ENCODE measurements at places on chromosomes 6 and 20.

GRCh38 chr6:37373822-37374471 lies 20.2 kb downstream of the RNF8 start:
- no peak for DNase-seq

DNA sequence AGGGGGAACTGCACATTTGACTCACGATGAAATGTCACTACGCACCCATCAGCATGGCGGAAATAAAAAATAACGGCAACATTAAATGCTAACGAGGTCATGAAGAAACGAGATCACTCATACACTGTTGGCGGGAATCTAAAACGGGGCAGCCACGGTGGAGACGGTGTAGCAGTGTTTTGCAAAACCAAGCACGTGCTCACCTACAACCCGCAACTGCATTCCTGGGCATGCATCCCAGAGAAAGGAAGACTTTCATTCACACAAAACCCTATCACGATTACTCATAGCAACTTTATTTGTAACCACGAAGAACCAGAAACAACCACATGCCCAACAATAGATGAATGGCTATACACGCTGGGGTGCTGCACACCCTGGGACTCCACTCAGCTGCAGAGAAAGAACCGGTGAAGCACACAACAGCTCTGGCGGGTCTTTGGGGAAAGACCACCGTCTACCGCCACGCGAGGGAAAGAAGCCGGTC lies 77.0 kb downstream of the YTHDF1 start:
- DNase-seq = no peak

- DNase-seq = no peak
Measured at GRCh38 chr6:10190042-10190441, 224.8 kb downstream of the TFAP2A start.

DNA sequence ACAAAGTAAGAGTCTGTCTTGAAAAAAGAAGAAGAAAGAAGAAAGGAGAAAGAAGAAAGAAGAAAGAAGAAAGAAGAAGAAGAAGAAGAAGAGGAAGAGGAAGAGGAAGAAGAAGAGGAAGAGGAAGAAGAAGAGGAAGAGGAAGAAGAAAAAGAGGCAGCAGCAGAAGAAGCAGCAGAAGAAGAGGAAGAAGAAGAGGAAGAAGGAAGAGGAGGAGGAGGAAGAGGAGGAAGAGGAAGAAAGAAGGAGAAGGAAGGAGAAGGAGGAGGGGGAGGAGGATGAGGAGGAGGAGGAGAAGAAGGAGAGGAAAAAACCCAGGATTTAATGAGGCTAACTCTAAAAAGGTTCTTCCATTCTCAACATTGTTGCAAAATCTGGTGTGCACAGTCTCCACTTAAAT lies 95.4 kb upstream of the PDE10A start:
- no peak for DNase-seq

DNA sequence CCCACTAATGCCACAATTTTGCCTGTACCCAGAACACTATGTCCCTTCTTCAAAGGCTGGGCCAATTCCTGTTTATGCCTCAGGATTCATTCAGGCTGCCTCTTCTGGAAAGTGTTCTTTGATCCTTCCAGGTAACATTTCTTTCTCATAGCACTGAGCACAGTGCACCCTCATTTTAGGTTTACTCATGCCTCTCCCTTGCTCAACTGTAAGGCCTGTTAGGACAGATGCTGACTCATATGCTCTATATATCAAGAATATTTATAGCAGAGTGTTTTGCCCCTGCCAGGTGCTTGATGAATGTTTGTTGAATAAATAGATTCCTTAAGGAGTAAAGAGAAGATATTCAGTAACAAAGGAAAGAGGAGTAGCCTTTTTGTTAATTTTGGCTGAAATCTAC lies 263.9 kb downstream of the PHF3 start:
- no peak for DNase-seq

DNA sequence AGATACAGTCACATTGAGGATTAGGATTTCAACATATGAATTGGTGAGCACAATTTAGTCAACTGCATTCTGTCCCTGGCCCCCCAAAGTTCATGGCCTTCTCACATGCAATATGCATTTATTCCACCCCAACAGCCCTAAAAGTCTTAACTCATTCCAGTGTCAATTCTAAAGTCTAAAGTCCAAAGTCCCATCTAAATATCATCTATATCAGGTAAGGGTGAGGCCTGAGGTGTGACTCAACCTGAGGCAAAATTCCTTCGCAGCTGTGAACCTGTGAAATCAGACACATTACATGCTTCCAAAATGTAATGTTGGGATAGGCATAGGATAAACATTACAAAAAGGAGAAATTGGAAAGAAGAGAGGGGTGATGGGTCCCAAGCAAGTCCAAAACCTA lies 27.8 kb downstream of the CLIC5 start:
- DNase-seq = no peak

DNA sequence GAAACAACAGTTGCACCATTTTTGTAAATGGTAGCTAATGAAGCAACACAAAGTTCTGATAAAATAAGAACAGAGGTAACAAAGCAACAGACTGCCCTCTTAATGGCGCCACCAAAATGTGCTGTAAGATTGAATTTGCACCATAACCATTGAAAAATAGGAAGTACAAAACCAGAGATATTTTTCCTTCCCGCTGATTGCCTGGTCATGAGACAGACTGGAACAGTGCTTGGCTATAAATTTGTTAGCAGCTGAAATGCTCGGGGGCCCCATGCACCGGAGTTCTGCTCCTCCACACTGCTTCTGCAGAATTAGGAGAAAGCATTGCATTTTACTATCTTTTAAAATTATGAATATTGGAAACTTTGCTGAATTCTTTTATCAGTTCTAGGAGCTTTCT lies 164.4 kb upstream of the QKI start:
- no peak for DNase-seq

DNA sequence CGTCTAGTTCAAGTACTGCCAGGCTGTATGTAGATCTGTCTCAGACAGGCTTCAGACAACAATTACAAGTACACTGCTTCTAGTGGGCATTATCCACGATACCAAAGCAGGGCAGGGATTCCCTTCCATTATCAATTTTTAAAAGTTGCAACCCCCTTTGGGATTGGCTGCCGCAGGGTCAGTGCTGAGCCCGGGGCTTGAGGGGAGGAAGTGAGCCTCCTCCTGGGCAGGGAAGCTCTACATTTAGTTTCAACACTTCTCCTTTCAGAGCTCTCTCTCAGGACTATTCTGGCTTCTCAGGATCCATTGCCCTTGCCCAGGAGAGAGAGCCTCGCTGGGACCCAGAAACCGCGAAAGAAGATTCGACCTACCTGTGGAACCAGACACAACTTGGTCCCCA lies 1.5 kb downstream of the HTR1B start:
- DNase-seq = no peak

All from activated CD8-positive, alpha-beta memory T cell treated with anti-CD3 and anti-CD28 coated beads for 1 hour (primary cell).